ENCODE measurements at places on chromosomes 3 and 15.

DNA sequence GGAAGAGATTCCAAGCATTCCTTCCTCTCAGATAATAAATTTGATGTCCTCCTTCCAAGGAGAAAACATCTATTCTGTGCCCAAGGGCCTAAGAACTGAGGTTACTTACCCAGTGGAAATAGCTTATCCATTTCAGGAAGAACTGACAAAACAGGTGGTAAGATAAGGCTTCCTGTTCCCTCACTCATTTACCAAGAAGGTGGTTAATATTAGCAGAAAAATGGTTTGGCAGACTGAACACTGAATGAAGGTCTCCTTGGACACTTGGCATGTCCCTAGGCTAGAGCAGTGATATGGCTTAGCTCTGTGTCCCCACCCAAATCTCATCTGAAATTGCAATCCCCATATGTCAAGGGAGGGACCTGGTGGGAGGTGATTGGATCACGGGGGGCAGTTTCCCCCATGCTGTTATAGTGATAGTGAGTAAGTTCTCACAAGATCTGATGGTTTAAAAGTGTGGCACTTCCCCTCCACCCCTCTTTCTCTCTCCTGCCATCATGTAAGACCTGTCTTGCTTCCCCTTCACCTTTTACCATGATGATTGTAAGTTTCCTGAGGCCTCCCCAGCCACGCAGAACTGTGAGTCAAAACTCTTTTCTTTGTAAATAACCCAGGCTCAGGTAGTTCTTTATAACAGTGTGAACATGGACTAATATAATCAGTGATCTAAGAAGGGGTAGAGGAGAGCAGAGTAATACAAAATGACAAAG is 127.4 kb downstream of the ST8SIA2 start:
- no peak for DNase-seq

DNA sequence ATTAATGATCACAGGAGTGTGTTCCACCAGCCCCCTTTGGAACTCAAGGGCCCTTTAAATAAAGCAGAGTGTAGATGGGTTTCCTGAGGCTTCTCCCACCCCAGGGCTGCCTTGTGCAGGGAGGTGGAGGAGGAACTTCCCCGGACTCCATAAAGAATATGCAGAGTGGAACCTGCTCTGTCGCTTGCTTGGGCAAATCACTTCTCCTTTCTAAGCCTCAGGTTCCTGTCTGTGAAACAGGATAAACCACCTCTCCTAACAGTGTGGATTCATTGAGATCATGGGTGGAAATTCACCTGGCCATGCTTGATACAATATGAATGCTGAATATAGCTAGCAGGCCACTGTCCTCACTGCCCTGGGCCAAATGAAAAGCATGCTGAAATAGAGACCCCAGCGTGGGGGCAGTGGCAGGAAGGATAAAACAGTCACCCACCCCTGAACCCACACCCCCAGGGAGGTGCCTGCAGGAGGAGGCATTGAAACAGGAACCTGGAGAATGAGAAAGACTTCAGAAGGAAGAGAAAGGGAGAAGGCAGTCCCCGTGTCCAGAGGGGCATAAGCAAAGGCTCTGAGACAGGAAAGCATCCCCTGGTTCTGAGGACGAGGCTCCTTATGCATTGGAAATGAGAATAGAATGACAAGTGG is 41.1 kb upstream of the CHRNB4 start:
- DNase-seq = no peak

- DNase-seq = no peak
Measured at GRCh38 chr3:8856071-8856470, 86.7 kb upstream of the OXTR start.

DNA sequence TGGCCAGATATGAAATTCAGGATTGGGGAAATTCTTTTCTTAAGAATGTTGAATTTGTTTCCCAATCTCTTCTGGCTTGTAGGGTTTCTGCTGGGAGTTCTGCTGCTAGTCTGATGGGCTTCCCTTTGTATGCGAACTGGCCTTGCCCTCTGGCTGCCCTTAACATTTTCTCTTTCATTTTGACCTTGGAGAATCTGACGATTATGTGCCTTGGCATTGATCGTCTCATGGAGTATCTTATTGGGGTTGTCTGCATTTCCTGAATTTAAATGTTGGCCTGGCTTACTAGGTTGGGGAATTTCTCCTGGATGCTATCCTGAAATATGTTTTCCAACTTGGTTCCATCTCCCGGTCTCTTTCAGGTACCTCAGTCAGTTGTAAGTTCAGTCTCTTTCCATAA is 152.2 kb downstream of the CFAP20DC start:
- DNase-seq = no peak

DNA sequence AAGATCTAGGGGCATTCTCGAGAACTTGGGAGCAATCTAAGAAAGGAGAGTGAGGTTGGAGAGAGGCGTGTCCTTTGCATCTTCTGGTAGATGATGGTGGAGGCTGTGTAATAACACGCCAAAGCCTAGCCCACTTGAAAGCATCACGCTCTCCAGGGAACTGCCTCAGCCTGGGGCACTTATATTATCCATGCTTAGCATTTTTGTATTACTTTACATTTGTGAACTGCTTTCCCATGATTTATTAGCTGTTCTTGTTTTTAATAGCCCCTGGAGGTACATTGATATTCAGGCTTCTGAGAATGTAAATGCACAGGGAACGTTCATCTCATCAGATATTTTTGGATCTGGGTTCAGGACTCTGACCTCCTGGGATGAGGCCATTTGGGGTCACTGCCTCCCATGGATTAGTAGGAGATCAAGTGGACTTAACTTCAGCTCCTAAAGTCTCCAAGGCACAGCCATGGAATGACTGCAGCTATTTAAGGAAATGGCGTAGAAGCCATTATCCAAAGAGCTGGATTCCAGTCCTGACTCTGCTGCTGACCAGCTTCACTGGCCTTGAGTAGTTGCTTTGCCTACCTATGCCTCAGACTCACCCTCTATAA is 124.9 kb downstream of the LPP start:
- DNase-seq = no peak

- DNase-seq = no peak
Measured at GRCh38 chr3:4413467-4413866, 53.6 kb downstream of the SUMF1 start.

- DNase-seq = no peak
Measured at GRCh38 chr3:194138732-194139070, 2.8 kb downstream of the HES1 start.
